HuH-7.5 (cell line): ENCODE measurements at places on chromosomes 2 and 18.

DNA sequence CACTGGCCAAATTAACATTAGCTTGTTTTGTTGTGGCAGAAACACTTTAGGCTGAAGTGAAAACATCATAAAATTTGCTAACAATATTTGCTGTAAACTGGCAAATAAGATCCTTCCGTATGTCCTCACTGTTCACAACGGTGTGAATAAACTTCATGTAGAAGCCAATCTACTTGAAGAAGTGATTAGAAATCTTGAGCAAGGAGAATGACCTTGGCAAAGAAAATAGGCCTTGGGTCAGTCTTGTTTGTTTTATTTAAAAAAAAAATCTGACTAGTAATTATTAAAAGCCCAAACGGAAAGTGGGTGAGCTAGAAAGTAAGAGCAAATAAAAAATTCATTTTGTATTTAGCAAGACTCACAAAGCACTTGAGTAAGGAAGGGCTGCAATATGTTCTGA is 197.0 kb downstream of the CPS1 start:
- DNase-seq = no peak

DNA sequence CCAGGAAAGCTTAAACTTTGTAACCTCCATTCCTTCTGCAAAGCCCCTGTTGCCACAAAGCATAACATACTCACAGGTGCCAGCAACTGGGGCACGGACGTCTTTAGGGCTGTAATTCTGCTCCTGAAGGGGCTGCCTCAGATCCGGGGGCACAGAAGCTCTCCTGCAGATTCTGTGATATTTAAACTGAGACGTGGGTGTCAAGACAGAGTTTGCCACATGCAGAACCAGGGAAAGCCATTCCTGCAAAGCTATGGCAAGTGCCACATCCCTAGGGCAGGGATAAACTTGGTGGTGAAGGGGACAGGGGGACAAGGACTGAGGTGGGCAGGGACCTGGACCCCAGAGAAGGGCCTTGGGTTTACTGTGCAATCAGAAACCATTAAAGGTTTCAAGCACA is 247.2 kb downstream of the EIPR1 start:
- DNase-seq = no peak

- no peak for DNase-seq
Observed at GRCh38 chr2:153786016-153786415, 85.7 kb upstream of the GALNT13 start.

DNA sequence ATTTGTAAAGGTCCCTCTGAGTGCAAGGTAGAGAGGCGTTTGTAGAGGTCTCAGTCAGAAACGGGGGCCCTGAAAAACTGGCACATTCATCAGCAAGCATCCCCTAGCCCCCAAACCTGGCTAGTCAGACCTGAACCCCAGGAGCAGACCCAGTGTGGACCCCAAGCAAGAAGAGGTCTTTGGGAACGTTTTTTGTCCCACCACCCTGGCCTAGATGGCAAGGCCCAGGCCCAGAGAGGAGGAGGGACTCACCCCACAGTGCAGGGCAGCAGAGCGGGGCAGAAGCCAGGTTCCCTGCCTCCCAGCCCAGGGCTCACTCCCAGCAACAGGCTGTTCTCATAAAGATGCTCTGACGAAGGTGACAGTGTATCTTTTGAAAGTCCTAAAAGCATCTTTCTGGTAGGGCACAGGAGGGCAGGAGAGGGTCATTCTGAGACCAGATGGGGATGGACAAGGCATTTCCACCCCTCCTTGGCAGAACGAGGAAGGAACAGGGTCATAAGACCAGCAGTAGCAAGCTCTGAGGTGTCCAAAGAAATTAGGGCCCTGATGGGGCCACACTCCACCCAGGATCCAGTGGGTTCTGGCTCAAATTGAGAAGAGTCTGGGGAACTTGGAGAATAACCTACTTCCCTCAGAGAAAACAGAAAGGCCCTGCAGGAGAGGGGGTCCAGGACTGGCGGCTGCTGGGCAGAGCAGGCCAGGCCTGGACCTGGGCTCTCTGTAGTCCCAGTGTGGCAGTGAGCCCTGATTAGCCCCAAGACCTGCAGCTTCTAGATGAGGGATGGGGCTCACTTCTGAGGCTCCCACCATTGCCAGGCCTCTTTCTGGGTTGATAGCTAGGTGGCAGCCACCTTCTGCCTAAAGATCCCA is 18.2 kb downstream of the ADRA2B start:
- no peak for DNase-seq

GRCh38 chr2:49914281-49914680 is 760.0 kb upstream of the FSHR start:
- DNase-seq = no peak

DNA sequence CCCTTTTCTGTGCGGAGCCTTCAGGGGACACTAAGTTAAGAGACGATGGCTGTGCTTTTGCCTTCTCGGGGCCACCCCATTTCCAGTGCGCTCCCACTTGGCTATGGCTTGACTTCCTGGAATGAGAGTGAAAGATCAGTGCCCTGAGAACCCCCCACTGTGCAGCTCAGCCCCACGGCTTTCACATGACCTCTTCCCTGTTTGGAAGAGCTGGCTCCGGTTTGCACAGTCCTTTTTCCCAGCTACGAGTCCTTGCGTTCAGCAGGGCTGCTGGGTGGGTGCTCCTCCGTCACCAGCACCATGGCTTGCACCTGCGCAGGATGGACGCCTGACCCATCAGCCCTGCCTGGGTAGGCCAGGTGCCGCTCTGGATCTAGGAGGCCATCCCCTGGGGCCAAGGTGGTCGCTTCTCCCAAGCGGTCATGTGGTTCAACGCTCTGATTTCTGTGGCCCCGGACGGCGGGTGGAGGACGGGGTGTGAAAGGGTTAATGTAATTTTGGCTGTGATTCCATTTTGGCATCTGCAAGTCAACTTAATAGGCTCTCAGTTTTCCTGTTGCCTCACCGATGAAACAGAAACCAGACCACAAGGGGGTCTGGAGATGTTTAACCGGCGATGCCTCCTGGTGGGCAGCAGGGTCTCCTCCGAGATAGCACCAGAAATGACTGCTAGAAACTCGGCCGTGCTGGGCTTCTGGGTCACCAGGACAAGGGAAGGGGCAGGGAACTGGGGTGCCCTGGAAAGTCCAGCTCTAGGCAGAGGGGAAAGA is 113.1 kb upstream of the HAAO start:
- no peak for DNase-seq

- no peak for DNase-seq
Observed at GRCh38 chr2:112996635-112997034, 8.6 kb upstream of the IL36A start.

GRCh38 chr2:183123117-183123958 is 905 bp upstream of the NUP35 start:
- DNase-seq = no peak

DNA sequence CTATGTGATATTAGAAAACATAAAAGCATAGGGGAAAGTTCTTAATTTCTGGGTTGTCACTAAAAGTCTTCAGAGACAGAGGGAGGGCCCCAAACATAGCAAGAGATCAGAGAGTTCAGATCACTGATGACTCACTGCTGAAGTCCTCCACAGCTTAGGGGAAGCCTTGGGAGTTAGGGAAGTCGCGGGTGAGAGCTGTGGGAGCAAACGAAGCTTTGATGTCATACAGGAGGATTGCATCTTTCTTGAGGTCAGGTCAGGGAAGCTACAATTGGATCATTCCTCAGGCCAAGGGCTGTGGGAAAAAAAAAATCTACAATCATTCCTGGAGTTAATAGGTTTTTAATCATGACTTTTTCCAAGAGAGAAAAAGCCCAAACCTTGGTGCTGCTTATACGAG is 96.2 kb downstream of the COPS8 start:
- no peak for DNase-seq

- no peak for DNase-seq
Observed at GRCh38 chr2:208978946-208979345, 444.9 kb upstream of the MAP2 start.

DNA sequence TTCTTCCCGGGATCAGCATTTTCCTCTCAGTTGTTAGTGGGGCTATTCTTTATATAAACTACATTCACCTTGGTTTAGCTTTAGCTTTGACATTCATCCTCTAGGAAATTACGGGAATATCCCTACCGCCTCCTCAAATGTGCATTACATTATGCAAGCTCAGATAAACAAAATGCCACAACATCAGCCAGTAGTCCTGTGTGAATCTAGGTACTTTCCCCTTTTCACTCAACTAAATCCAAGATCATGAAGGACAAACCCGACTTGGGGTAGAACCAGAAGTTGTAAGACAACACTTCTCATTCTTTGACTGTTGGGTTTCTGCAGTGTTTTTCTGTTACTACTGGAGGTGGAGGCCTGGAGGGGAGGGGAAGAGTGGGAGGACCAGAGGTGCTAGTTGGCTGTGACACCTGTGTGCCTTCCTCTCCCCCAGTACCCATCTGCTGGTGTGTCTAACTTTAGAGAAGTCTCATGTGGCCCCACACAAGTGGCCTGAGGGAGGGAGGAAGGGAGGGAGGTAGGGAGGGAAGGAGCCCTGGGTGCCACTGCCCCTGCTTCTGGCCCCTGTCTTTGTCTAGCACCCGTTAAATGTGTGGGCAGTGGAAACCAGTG is 84.8 kb upstream of the BCL2L11 start:
- DNase-seq = no peak

GRCh38 chr18:43022874-43023273 is 92.6 kb downstream of the RIT2 start:
- DNase-seq = no peak

GRCh38 chr2:58039170-58039611 is 7.4 kb upstream of the VRK2 start:
- no peak for DNase-seq

- no peak for DNase-seq
Observed at GRCh38 chr2:64727013-64727767, 73.5 kb upstream of the SERTAD2 start.

GRCh38 chr2:12657560-12657959 is 59.2 kb upstream of the TRIB2 start:
- no peak for DNase-seq

DNA sequence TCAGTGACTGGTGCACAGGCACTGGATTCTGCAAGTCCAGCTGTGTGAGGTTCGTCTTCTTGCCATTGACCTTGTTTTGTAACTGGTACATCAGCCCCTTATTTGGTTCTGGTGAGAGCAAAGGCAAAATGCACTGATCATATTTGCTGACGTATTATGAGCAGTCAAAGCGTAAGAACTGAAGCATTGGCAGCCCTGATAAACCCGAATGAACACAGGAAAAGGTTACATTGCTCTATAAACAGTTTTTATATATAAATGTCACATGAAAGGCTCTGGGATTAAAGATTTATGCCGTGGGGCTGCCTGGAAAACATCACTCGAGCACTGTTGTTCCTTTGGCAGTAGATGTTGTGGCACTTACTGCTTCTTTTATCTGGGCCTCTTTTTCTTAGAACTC is 167.9 kb downstream of the IRS1 start:
- no peak for DNase-seq

DNA sequence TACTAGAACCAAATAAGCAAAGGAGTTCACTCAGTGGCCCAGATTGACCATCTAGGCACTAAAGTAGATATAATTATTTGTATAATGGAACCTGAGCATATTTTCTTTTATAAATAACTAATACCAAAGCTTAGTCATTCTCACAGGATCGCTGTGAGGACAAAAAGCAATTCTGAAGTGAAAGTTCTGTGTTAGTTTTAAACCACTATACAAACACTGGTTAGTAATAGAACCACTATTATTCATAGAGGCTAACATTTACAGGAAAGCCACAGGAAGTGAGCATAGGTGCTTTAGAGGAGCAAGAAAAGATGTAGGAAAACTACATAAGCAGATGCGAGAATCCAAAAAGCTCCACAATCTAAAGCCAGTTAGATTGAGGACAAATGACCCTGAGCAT is 364.7 kb downstream of the XIRP2 start:
- no peak for DNase-seq

- DNase-seq = peak; percentile 60
Observed at GRCh38 chr2:178450524-178450773, 526 bp downstream of the PRKRA start.

DNA sequence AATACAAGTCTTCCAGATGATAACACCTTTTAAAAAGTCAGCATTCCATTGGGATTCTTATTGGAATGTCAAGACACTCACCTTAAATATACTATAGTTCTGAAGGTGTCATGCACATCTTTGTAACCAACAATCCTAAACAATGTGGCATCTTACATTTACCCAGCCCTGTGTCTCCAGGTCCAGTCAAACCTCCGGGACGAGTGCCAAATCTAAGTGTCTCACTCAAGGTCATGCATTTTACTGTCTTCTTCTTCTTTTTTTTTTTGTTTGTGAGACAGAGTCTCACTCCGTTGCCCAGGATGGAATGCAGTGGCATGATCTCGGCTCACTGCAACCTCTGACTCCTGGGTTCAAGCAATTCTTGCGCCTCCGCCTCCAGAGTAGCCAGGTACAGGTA is 206.9 kb upstream of the FAM98A start:
- DNase-seq = no peak

DNA sequence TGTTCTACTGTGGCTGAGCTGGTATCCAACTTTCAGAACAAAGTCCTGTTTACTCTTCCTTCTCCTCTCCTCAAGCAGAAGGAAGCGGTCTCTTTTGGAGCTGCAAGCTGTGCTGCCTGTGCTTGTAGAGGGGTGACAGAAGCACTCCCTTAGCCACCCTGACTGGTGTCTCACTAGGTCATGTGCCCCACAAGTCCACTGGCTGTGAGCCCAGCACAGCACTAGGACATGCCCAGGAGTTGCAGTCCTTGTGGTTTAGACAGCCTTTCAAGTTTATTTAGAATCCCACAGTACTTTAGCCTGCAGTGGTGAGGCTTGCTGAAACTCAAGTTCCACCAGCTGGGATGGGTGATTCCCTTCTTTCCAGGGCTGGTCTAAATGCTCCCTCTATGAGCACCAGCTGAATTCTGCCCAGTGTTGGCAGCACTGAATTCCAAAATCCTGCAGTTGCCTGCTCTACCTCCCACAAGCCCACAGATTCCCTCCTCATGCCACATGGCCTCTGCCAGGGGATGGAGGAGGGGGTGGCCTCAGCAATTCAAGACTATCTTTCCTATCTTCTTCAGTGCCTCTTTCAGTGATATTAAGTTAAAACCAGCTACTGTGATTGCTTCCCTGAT is 61.2 kb downstream of the CCDC85A start:
- DNase-seq = no peak

DNA sequence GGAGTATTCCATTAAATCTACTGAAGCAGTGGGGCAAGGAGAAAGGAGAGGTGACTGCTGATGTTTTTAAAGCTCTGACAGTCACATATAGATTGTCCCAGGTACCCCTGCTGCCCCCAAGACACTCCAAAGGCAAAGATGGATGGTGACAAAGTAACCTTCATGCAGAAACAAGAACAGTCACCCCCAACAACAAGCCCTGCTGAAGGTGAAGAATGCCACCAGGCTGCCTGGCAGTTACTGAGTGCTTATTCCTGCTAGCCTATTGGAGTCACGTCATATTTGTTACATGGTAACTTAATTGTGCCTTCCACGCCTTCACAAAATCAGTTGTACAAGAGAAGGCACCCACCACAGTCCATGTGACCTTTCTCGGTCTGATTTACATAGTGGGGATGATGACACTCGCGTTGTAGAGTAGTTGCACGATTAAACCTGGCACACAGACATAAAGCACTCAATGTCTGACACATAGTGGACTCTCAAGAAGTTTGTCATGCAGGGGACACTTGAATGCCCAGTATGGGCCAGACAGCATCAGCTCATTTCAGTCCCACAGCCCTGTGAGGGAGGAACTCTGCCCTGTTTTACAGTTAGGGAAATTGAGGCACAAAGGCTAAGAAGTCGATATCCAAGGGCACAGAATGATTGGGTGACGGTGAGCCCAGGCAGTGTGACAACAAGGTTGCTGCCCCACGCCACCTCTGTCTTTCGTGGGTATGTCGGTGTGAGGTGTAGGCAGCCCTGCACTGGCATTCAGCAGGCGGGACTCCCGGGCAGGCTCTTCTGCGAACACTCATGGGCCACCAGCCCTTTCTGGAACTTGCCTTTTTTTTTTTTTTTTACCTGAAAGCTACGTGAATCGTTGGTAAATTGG is 62.7 kb downstream of the ZCCHC2 start:
- no peak for DNase-seq

- DNase-seq = no peak
Observed at GRCh38 chr18:34694591-34695165, 15.4 kb upstream of the DTNA start.
